ENCODE measurements at places on chromosomes 12 and 14.

DNA sequence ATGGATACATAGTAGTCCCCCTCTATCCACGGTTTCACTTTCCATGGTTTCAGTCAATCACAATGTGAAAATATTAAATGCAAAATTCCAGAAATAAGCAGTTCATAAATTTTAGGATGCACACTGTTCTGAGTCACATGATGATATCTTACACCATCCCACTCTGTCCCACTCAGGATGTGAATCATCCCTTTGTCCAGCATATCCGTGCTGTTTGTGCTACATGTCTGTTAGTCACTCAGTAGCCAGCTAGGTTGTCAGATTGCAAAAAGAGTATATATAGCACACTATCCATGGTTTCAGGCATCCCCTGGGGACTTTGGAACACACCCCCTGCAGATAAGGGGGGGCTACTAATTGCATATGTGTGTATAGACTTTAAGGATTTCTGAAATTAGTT, 8.1 kb upstream of the NAA30 start:
- no peak for DNase-seq

- no peak for DNase-seq
These were observed 143.5 kb downstream of the RIMBP2 start for GRCh38 chr12:130572553-130572952.

DNA sequence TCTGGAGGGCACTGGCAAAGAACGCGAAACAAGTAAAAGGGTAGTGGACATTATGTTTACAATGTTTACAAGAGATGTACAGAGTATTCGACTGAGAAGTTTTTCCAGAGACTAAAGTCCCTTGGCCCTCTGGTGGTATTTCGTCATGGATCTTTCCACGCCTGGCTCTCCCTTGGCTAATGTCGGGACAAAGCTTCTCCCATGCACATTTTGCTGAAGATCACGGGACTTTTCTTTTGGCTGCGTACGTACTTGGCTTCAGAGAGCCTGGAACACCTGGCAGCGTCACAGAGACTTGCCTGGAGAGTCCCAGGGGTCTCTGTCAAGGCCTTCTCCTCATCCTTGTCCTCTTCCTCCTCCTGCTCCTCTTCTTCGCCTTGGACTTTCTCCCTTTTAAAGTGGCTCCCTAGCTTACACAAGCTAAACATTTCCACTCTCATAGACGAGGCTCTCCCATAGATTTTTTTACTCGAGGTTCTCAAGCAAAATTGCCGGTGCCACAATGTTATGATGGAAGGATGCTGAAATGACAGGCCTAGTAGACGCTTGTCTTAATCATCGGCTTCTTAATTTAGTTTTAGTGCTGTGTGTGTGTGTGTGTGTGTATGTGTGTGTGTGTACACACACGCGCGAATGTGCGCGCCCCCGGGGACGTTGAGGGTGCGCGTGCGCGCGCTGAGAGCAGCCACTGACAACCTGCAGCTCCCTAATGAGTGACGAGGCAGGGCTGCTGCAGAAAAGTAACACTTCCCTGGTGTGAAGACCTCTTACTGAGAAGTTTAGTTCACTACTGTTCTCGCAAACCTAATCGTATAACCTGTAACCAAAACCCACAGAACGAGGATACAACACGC, 4.9 kb upstream of the FOXG1 start:
- DNase-seq: no peak

DNA sequence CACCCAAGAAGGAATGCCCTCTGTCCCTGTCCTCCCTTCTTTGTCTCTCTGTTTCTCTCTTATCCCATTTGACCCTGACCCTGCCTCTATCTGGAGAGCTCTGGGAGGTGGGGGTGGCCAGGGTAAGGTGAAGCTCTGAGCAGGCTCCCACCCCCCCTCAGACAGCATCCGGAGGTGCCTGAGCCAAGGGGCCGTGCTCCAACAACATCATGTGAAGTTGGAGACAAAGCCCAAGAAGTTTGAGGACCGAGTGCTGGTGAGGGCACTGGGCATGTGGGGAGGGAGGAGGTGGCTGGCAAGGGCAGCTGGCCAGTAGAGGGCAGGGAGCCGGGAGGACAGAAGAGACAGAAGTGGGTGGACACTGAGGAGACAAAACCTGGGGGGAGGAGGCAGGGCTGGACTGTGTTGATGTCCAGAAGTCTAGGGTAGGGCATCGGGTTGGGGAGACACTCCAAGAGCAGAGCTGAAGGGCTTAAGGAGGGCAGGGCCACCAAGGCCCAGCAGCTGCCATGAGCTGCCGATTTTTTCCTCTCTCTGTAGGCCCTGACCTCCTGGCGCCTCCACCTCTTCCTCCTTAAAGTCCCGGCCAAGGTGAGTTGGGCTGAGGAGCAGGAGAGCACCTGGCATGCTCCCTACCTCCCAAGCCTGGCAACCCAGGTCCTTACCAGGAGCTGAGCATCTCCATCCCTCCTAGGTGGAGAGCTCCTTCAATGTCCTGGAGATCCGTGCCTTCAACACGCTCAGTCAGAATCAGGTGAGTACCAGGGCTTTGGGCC, 1.9 kb downstream of the CARMIL3 start:
- DNase-seq: no peak

DNA sequence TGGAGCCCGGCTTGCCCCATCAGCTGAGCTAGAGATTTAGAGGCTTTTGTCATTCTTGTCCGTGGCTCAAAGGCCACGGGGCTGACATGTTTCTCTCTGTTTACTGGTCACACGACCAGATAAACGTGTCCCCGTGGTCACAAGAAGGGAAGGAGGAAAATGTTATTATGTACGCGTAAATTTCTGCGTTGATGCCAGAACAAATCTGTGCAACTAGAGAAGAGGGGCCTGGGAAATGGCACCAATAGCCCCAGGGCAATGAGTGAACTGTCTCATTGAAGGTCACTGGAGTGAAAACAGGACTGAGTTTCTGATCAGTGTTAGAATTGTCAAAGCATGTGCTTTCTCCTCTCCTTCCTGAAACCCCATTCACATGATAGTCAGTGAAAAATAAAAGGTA, 25.3 kb downstream of the OAS2 start:
- no peak for DNase-seq

- no peak for DNase-seq
These were observed 99.7 kb upstream of the EGLN3 start for GRCh38 chr14:34050606-34051005.

DNA sequence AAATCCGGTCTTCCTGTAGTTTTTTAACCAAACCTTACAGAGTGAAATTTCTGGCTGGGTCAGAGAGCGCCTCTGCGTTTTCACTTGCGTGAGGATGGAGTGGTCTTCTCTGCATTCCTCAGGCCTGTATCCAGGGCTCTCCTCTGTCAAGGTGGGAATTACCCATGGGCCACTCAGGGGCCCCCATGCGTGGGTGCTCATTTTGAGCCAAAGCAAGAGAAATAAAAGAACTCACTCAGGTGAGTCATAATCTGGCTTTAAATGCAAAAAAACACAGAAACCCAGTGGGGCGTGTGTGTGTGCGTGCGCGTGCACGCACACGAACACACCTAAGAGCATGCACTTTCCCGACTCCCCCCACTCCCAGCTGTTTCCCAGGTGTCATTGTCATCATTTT, 104.0 kb upstream of the PWP1 start:
- DNase-seq: no peak

GRCh38 chr14:34701808-34702207, 12.6 kb downstream of the CFL2 start:
- no peak for DNase-seq

- no peak for DNase-seq
These were observed 826 bp downstream of the PRKCH start for GRCh38 chr14:61322011-61322798.

GRCh38 chr14:68144051-68144681, 324.6 kb downstream of the RAD51B start:
- no peak for DNase-seq

GRCh38 chr14:37122919-37123639, 49.3 kb downstream of the SLC25A21 start:
- DNase-seq: no peak

DNA sequence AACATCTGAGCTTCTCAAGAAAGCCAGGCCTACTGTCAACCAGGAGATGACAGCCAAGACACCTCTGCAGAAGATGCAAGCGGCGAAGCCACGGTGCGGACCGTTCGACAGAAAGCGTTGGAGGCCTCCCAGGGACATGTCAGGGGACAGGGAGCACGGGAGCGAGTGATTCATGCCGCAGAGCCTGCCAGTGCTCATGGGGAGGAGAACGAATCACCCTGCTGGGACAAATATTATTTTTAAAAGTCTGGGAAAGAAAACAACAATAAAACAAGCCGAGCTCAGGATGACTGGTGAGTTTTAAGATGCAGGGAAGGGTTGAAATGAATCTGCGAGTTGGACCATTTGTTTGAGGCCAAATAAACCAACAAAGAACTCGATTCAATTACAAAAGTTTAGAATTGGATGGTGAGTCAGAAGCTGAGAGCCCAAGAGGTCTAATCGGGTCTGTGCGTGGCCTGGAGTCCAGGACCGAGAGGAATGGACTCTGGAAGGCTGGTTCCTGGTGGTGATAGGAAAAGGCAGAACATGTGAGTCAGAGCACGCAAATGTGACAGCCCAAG, 91.0 kb downstream of the RBM19 start:
- DNase-seq: no peak

- DNase-seq: no peak
These were observed 994 bp downstream of the SRP54 start for GRCh38 chr14:34983786-34984185.

DNA sequence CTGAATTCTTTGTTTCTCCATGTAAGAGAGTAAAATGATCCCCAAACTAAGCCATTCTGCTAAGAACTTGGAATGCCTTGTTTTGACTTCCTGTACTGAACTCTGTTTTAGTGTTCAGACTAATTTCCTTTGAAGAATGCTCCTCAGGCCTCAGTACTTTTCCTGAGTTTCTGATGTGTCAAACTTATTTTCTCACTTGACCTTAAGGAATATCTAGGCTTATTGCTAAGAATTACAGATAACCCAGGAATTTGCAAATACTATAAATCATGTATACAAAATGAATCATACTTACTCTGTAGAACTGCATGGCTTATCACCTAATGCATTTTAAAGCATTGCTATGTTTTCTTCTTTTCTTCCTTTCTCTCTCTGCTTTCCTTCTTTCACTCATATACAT, 93.1 kb upstream of the PKP2 start:
- DNase-seq: no peak
